WTC11 (cell line): ENCODE measurements at places on chromosomes 4 and X. TPM values are rescaled to one million over a fixed set of nuclear protein-coding genes. Genes with fewer than 3 reads are reported as not detected.
A peak's percentile ranks its signal among the peaks of the same experiment; 100 is the strongest.

DNA sequence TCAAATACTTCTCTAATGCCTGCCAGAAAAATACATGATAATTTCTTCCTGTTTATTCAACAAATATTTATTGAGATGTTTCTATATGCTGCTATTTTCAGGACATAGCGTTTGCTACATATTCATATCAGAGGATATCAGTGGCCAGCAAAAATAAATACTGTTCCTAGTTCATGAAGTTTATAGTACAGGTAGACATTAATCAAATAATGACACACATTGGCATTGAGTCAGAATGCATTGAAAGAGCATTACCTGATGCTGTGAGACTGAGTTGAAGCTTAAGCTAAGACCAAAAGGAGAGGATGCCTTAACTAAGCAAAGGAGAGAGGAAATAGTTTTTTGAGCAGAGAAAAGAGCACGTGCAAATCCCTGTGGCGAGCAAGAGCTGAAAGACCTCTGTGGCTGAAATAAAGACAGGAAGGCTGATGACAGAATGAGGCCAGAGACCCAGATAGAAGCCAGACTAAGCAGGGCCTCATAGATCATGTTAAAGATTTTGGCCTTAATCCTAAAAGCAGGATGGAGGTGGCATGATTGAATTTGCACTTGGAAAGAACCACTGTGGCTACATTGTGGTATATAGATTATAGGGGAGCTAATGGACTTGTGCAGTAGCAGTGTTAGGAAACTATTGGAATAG is 36.2 kb downstream of the FAM241A start:
- no peak overlapping the region for H3K27ac ChIP-seq
- no peak overlapping the region for H3K4me3 ChIP-seq
- no peaks in the 10 kb centered on the region for H3K27me3 ChIP-seq
- DNase-seq: no peak

- H3K27ac ChIP-seq: peak within 1 kb of the TSS; percentile 100
- H3K4me3 ChIP-seq: peak within 1 kb of the TSS; percentile 93
- peak; percentile 75 for DNase-seq
- H3K4me1 ChIP-seq: peaks cover 33% of the 10 kb centered on the region
- H3K27me3 ChIP-seq: no peaks in the 10 kb centered on the region; the same call in 1 of the 2 replicates
Observed at GRCh38 chr4:78057135-78057599, at the start of gene FRAS1. Gene FRAS1, plus strand, starts transcription at chr4:78057323. Its CDS starts 687 bp downstream, at chr4:78058010.

GRCh38 chr4:150244600-150244999 is 166.4 kb downstream of the DCLK2 start:
- 0 out of 2 replicates have a peak overlapping the region, but pooled peaks have one; percentile 37 for H3K27ac ChIP-seq
- no peak overlapping the region for H3K4me3 ChIP-seq
- H3K27me3 ChIP-seq: no peaks in the 10 kb centered on the region; the same call in 1 of the 2 replicates
- no peak for DNase-seq

SOWAHB gene
- total RNA-seq: 1.3 to 1.6 TPM (median 1.5 TPM) in 3 replicates

DNAAF6 gene
- total RNA-seq: not detected in 3 replicates

FREM3 gene
- 0.07 to 0.15 TPM (median 0.07 TPM) in 3 replicates for total RNA-seq
